DMS153 (cell line): ENCODE measurements at places on chromosomes 16 and 17.
A peak's percentile ranks its signal among the peaks of the same experiment; 100 is the strongest.

GRCh38 chr16:75860326-75861053 is 134.2 kb upstream of the CPHXL start:
- peak; percentile 63 for DNase-seq

- DNase-seq = no peak
Measured at GRCh38 chr17:64441772-64442540, 7.0 kb upstream of the MILR1 start.

- peak; percentile 61 for DNase-seq
Measured at GRCh38 chr17:58755577-58756245, at the start of gene PPM1E. Gene PPM1E (plus strand): TSS chr17:58755854.

DNA sequence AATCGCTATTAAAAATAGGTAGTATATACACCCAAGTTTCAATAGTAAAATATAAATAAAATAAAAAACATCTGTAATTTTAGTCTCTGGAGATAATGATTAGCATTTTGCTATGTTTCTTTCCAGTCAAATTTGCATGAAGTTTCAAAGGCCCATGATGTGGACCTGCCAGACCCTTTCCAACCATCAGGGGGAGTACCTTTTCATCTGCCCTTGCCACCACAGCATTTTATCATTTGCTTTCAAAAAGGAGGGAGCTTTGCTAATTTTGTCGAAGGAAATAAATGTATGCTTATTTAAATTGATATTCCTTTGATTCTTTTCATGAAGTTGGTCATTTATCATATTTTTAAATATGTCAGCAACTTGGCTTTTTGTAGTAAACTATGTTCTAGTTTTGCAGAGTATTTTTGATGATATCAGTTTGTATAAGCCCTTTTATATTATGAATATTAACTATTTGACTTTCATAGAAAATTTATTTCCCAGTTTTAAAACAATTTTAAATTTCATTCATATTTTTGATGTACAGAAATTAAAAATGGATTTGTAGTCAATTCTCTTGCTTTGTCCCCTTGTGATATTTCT is 115.2 kb upstream of the NETO2 start:
- no peak for DNase-seq
